Psoas muscle (tissue), 8 donors: ENCODE measurements at places on chromosomes 11 and 22. TPM values are rescaled to one million over a fixed set of nuclear protein-coding genes. Genes with fewer than 3 reads are reported as not detected.

The LYVE1 gene
- total RNA-seq, result 37.0 TPM

The RIC3 gene
- total RNA-seq, result 5.1 TPM

The TESMIN gene
- 0.44 TPM for total RNA-seq

The NRIP3 gene
- total RNA-seq, result 0.15 TPM

The SLC22A6 gene
- not detected for total RNA-seq

The MYRF gene
- total RNA-seq, result not detected

The GAS2 gene
- 2.9 TPM for total RNA-seq

The CD3G gene
- 0.71 TPM for total RNA-seq

The CAVIN3 gene
- 14.2 TPM for total RNA-seq

The PATE2 gene
- not detected for total RNA-seq

The STARD10 gene
- 62.6 TPM for total RNA-seq

GRCh38 chr11:21640491-21640890, 552.4 kb upstream of the ANO5 start:
- DNase-seq, result no peak

GRCh38 chr22:37940698-37941376, 12.6 kb downstream of the C22orf23 start:
- no peak for DNase-seq

- DNase-seq, result no peak
These were observed 31.8 kb upstream of the IGSF22 start for GRCh38 chr11:18757811-18758210.

GRCh38 chr11:76185931-76186401, 20.3 kb downstream of the WNT11 start:
- peak; percentile 86 for DNase-seq

DNA sequence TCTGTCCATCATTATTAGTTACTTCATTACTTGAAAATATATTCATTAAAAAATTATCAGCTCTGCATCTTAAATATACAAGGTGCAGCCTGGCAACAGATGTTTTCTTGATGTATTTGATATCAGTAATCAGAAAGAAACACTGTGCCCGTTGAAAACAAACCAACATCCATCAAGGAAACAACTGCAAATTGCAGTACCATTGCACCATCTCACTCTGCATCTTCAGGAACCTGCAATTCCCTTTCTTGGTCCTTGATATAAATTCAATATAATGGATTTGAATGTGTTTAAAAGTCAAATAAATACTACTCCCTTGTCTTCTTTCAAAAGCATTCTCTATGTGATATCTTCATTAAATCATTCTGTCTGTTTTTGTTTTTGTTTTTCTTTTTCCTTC, 1131.2 kb downstream of the FAM181B start:
- DNase-seq, result no peak

DNA sequence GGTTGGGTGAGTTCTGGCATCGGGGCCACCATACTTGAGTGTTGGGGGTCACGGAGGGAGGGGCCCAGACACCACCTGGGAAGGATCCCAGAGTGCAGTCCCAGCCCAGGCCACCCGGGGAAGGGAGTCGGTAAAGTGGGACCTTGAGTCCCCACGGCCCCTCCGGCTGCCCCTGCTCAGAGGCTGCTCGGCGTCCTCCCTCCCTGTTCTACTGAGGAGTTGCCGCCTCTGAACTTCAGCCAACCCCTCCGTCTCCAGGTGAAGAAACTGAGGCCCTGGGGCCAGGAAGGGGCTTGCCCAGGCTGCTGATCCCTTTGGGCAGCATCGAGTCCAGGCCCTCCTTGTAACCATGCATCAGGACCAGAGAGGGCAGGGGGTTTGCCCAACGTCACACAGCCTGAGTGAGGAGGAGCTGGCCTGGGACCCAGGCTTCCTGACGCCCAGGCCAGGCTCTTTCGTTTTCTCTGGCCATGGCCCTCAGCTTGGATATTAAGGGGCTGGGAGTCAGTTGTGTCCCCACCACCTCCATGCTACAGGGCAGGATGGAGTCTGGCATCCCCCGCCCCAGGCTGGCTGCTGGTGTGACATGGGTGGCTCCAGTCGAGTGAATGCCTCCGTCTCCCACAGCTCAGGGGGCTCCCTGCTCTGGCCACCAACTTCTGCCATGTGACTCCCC, 1.3 kb downstream of the PARVG start:
- DNase-seq, result no peak

DNA sequence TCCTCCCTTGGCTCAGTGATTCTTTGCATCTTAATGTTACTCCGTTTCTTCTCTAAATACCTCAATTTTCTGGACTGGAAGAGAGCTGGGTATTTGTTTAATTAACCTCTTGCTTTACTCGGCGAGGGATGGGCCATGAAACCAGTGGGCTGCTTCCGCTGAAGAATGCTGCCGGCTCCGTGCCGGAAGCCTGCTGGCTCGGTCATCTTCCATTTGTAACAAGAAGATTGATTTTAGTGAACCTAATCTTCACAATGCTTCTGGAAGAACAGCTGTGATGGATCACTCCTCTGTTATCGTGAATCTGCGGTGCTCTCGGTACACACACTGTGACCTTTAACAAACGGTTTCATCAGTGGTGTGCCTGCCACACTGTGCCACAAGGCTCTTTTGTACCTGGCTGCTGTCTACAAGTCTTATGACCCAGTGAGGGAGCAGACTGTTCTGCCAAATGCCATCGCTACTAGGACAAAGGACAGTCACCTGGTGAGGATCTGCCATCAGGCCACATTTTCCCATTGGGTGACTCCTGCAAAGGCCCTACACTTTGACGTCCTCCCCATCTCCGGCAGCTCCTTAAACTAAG, 25.3 kb upstream of the PARVB start:
- peak; percentile 26 for DNase-seq

DNA sequence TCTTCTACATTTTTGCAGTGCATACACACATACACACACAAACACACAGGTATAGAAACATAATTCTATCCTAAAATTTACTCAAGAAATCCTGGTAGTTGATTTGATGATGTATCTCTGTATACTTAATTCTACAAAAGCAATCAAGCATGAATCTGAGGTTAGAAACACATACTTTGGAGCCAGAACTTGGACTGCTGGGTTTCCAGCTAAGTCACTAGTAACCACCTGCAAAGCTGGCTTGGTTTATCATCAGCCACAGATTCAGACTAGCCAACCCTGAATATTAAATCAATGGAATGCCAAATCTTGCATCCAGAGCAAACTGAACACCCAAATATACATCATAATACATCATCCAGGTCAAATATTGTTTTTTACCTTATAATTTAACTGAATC, 24.8 kb upstream of the POU2AF2 start:
- DNase-seq, result no peak

GRCh38 chr11:65911682-65912568, 6.9 kb downstream of the C11orf68 start:
- peak; percentile 69 for DNase-seq

- DNase-seq, result no peak
These were observed 313.7 kb downstream of the SWAP70 start for GRCh38 chr11:9977554-9977953.

GRCh38 chr11:6455070-6455469, 14.3 kb upstream of the HPX start:
- no peak for DNase-seq

GRCh38 chr11:65584106-65584505, 8.3 kb downstream of the EHBP1L1 start:
- DNase-seq, result no peak

GRCh38 chr11:129574431-129574830, 198.8 kb downstream of the BARX2 start:
- DNase-seq, result no peak

DNA sequence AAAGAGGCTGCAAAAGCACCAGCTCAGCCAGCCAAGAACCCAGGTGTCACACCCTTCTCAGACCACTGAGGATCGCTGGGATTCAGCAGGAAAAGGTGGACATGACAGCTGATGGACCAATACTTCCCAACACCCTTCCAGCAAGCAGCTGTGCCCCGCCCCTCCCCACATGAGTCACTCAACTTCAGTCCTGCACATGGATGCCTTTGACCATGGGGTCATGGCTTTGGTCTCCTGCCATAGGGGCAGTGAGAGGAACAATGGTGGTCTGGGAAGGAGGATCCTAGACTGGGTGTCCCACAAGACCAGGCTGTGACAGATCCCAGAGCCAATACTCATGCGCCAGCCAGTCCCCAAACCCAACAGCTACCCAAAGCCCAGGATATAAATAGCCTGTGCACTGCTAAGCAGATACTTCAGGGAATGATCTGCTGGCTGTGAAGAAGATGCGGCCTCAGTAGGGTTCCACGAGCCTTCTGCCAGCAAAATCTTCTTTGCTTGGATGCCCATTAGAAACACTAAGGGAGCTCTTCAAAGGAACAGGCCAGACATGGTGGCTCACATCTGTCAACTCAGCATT, 5.5 kb upstream of the RGL4 start:
- DNase-seq, result peak; percentile 56

GRCh38 chr22:32882774-32883530, 81.4 kb downstream of the TIMP3 start:
- no peak for DNase-seq

- no peak for DNase-seq
These were observed 1530.4 kb downstream of the BRD1 start for GRCh38 chr22:48297296-48297695.

DNA sequence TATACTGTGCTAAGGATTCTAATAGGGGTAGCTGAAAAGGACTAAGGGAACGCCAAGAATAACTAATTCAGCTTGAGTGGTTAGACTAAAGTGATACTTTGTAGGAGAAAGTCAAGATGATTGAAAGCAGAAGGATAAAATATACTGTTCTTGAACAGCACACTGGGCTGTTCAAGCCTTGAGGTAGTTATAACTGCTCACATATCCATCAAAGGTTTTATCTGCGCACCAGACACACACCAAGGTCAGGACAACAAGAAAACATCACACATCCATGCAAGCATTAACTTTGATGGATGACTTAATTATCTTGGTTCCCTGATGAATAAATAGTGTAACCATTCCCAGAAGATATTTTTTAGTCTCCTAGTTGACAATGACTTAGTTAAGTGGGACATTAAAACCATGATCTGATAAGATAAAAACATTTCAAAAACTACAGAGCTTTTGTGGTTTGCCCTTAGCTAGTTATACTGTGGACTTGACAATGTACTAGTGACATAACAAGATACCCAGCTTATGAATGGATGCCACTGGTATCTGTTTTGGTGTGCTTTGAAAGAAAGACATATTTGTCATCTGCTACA, 728.9 kb downstream of the JRKL start:
- no peak for DNase-seq

DNA sequence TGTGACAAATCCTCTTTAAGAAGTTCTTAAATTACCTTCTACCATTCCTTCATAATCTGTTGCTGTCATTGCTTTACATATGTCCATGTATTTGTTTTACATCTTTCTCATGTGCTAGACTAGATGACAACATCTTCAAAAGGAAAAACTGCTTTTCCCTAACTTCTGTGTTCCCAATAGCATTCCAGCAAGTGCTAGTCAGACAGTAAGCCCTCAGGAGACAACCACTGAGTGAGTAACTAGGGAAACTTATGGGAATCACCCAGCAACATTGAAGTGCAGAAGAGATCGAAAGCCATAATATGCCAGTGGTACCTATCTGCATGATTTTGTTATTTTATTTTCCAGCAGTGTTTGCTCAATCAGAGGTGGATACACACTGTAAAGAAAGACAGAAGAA, 889.7 kb upstream of the API5 start:
- DNase-seq, result no peak

DNA sequence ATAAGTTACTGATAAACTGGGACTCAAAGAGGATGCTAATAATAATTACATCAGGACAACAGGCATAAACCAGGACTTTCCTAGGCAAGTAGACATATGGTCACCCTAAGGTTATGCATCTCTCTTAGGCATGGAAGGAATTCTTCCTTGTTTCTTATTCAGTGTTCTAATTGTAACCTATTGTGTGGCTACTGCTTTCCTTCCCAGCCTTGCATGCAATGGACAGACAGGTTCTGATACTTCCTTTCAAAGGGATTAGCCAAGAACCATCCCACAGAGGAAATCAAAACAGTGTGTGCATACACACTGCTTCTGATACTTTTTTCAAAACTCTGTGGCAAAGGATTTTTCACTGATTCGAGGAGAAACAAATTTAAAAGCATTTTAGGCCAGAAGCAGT, 48.3 kb downstream of the RRAS2 start:
- DNase-seq, result no peak

GRCh38 chr11:65383778-65384177, 1.3 kb upstream of the SLC25A45 start:
- DNase-seq, result no peak

DNA sequence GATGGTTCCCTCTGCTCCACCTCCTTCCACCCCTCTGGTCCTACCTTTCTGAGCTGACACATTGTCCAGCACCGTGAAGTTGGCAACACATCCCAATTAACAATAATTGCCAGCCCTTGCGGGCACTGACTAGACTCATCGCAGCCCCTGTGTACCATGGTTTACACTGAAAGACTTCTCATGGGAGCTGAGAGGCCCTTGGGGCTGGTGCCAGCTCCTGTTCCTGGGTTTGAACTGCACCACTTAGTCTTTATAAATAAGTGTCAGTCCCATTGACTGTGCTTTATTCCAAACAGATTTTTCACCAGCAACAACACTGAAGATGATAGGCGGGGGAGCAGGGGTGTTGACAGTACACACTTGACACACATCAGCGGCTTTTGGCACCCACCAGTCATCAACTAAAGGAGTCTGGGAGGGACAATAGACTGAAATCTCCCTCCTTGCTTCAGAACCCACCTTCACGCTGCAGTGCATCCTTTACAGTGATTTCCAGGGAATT, 447.3 kb downstream of the NTM start:
- no peak for DNase-seq

GRCh38 chr11:126331286-126331685, 24.2 kb upstream of the ST3GAL4 start:
- no peak for DNase-seq

DNA sequence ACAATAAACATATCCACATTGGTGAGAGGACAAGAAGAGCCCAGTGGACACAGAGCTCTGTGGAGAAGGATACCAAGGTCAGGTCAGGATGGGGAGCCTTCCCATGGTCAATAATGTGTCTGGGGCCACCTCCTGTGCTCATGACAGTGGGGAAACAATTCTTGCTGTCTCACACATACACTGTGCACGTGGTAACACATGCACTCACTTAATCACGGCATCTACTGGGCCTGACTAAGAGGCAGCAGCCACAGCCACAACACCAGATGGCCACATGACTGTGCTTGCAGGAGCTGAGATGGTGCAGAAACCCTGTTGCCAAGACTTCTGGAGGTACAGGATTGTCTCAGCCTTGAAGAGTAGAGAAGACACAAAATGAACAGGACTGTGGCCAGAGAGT, 28.6 kb downstream of the C22orf42 start:
- DNase-seq, result no peak

- DNase-seq, result no peak
These were observed 374 bp downstream of the NLRP10 start for GRCh38 chr11:7964873-7965272.

DNA sequence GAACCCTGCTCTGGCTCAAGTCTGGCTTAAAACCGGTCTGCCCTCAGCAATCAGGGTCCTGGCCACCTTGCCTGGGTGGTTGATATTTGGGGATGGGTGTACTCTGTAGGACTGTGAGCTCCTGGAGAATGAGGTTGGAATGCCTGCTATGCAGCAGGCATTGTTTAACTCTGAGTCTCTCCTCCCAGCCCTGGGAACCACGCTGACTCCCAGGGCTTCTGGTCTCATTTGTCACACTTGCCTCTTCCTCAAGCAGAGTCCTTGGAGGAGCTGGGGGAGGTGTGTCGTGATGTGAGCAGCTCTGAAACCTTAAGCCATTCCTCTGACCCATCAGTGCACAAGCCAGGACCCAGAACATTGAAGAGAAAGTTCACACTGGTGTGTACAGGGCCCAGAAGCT, 340.1 kb downstream of the MN1 start:
- no peak for DNase-seq

GRCh38 chr11:64296830-64297698, 3.1 kb upstream of the CATSPERZ start:
- no peak for DNase-seq
